ENCODE measurements at places on chromosomes 16 and 17. TPM values are rescaled to one million over a fixed set of nuclear protein-coding genes. Genes with fewer than 3 reads are reported as not detected.

TCAP gene
- total RNA-seq = 57.6 TPM

C16orf96 gene
- 0.38 TPM for total RNA-seq

RRAD gene
- total RNA-seq = 52.9 TPM

OR3A3 gene
- not detected for total RNA-seq

NPW gene
- 2.0 TPM for total RNA-seq

SLC16A13 gene
- total RNA-seq = 0.44 TPM

CACNG3 gene
- total RNA-seq = 4.6 TPM

CXCL16 gene
- 9.7 TPM for total RNA-seq

NOXO1 gene
- total RNA-seq = 0.55 TPM

PRR35 gene
- 2.0 TPM for total RNA-seq

GAST gene
- not detected for total RNA-seq

ARHGAP23 gene
- 73.6 TPM for total RNA-seq

CBX2 gene
- 13.8 TPM for total RNA-seq

CFAP97D1 gene
- total RNA-seq = not detected

PRCD gene
- total RNA-seq = 14.3 TPM

STX1B gene
- total RNA-seq = 9.1 TPM

NXPH3 gene
- total RNA-seq = 6.5 TPM

TLCD1 gene
- total RNA-seq = 1.1 TPM

CNEP1R1 gene
- total RNA-seq = 37.8 TPM

AATF gene
- total RNA-seq = 20.2 TPM

SDR42E1 gene
- 3.1 TPM for total RNA-seq

PRAC2 gene
- not detected for total RNA-seq

KRT40 gene
- 1.4 TPM for total RNA-seq

SBK1 gene
- total RNA-seq = 19.0 TPM

LMF1 gene
- 50.5 TPM for total RNA-seq

CHST4 gene
- total RNA-seq = 0.44 TPM

PRSS27 gene
- total RNA-seq = 2.0 TPM

Data from camera-type eye (tissue), 1 donor.